ENCODE measurements at places on chromosomes 16 and 17.

DNA sequence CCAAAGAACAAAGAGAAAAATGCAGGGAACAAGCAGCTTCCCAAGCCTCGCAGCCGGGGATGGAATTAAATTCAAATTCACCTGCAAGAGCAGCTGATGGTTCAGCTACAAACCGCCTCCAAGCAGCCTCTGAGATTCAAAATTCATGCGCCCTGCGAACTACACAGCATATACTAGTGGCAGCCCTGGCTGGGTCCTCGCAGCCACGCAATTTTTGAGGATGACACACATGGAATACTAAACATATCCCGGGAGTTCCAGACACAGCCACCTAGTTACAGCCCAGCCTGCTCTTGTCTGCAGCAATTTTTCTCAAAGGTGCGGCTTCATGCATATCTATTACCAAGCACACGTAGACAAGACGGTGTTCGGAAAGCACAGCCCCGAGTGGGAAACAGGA, 35.9 kb upstream of the KIFC3 start:
- DNase-seq = no peak

- no peak for DNase-seq
Observed at GRCh38 chr16:8959921-8960787, 3.6 kb downstream of the USP7 start.

DNA sequence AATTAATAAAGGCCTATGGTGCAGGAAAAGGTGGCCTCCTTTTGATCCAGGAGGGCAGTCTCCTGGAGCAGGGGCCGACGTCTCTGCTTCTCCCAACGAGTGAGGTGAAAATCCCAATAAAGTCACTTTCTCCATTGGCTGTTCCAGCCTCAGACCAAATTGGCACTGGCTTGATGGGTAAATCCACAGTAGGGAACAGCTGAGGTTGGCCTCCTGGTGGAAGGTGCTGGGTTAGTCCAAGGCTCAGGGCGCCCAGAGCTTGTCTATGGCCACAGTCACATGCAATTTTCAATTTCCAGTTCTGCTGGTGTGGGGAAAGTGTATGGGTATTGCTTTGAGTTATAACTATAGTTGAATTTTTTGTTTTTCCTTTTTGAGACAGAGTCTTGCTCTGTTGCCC, 79.0 kb downstream of the NETO2 start:
- DNase-seq = no peak

DNA sequence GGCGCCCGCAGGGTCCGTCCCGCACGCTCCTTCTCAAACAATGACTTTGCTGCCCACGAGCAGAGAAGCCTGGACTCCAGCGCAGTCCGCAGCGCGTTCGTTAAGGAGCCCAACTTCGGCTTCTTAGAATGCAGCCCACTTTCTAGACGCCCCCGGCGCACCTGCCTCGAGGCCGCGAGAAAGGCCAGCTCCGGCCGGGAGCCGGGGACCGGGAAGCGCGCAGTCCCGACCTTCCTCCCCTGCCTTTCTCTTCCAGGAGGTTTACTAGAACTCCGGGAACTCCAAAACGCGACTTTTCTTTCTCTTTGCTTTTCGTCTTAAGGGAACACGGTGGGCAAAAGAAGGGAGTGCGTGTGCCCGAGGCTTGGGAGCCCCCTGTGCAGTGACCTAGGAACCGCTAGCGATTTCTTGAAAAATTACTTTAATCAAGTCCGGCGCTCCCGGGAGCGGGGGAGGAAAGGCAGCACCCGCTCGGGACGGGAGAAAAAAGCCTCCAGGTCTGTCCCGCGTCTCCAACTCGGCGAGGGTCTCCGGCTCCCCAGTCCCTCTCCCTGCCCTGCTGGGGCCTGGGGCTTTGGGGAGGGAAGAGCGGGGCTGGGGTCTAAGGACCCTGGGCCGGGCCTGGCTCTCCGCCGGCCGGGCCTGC, 2.6 kb downstream of the HNF1B start:
- DNase-seq = no peak

- no peak for DNase-seq
Observed at GRCh38 chr17:9213303-9213640, 192.0 kb downstream of the NTN1 start.

DNA sequence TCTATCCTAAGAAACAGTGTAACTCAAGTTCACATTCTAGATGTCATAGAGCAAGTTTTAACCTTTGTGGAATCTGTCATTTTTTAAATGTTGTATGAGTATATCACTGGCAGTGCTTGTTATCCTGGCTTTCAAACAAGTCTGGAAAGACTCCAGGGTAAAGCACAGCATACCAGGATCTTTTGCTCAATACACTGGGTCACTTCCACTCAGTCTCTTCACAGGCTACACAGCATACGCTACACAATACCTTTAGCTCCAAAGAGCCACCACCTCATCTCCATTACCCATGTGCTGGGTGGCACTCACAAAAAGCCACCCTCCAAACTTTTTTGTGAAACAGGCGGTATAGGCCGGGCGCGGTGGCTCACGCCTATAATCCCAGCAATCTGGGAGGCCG, 69.5 kb downstream of the PARN start:
- DNase-seq = no peak

GRCh38 chr16:75576384-75576811, 10.2 kb downstream of the GABARAPL2 start:
- DNase-seq = no peak

GRCh38 chr16:17759451-17760390, 289.0 kb upstream of the XYLT1 start:
- no peak for DNase-seq

DNA sequence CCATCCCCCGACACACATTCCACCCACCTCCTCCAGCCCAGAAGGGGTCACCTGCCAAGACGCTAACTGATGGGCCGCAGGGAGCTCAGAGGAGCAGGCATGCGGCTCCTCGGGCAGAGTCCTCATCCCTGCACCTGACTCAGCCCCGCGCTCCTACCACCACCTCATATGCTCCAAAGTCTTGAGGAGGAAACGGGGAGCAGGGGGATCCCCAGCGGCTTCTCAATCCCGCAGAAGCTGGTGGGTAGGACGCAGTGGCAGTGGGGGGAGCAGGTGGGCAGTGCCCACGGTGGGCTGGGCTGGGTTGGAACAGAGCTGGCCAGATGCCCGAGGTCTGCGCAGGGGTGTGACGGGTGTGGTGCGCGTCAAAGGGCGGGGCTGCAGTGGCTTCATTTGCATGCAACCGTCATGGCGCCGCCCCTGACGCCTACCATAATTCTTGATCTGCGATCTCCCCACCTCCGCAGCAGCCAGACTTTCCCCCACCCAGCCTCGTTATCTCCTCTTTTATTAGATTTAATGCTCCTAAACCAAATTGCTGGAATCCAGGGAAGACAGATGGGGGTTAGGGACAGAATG, 39.0 kb upstream of the EMP2 start:
- DNase-seq = peak; percentile 65

GRCh38 chr17:75561927-75562603, 25.5 kb upstream of the MYO15B start:
- DNase-seq = no peak

DNA sequence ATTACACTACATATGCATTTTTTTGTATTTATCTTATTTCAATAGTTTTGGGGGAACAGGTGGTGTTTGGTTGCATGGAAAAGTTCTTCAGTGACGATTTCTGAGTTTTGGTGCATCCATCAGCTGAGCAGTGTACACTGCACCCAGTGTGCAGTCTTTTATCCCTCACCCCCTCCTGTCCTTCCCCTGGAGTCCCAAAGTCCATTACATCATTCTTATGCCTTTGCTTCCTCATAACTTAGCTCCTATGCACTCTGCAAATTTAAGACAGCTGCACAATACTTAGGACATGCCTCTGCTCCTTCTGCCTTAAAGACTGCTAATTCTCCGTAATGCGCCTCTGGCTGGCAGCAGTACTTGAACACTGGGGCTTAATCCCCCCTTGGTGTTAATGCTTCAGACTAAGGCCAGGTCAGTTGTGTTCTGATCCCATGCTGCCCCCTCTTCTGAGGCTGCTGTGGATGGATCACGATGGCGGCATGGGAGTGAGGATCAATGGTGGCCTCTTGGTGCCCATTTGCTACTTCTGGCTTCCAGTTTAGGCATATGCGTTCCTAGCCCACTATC, 146.2 kb downstream of the PARN start:
- DNase-seq = no peak

DNA sequence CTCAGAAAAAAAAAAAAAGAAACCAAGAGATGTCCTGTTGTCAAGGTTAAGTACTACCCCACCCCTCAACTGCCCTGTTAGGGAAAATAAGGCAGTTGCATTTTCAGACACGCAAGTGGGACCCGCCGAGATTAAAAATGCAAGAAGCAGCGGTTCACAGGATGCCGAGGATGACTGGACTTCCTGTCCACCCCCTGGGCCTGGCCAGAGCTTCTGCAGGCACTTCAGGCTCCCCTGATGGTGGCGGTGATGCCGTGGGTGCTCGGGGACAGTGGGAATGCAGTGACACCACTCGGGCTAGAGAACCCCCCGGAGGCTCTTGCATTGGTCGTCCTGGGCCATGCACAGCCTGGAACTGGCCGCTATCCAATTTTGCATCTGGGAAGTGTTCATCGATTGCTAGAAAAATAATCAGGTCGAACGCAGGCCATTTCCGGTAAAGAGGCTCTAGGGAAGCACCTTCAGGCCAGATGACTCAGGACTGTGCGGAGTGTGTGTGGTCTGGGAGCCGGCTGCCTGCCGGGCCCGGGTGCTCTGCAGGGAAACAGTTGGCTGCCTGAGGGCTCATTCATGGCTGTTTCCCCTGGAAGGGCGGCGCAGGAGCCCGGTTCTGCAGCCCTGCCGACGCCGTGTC, 13.4 kb upstream of the CRISPLD2 start:
- DNase-seq = no peak

- DNase-seq = peak; percentile 37
Observed at GRCh38 chr17:74746922-74747321, 1.5 kb upstream of the NHERF1 start.

DNA sequence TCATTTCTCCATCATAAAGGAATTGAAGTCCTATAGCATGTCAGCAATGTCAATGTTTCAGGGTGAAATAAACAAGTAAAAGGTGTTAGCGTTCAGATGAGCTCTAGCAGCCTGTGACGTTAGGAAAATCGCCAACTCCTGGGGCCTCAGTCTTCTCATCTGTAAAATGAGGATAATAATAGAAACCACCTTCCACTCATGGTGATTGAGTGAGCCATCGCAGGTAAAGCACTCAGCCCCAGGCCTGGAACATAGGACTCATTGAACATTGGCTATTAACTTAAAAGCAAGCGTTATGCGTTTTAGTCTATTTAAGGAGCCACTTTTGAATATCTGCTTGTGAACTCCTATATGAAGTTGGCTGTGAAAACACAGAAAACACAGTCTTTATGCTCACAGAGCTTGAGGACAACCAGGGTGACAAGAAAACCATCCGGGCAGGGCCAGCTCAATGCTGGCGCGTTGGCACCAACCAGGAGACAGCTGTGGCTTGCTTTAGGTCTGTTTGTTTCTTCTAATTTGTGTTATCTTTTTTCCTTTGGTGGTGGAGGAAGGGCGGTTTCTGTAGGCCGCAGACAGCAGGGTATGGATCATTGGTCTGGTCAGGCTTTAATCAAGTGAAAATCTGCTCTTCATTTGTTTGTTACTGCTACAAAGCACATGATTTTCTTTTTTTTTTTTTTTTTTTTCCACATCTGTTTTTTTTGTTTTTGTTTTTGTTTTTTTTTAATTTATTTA, 35.7 kb upstream of the MED9 start:
- DNase-seq = peak; percentile 63

DNA sequence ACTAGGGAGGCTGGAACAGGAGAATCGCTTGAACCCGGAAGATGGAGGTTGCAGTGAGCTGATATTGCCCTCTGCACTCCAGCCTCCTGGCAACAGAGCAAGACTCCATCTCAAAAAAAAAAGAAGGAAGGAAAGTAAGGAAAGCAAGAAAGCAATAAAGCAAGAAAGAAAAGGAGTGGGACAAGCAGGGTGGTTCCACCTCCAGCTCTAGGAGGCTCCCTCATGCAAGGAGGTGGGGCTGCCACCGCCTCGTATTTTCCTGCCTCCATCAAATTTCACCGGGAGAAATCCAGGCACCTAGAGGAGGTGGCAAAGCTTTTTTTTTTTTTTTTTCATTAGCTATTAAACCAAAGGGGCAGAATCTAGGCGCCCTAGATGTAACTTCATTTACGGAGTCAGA, 1.0 kb downstream of the CYB561 start:
- no peak for DNase-seq

DNA sequence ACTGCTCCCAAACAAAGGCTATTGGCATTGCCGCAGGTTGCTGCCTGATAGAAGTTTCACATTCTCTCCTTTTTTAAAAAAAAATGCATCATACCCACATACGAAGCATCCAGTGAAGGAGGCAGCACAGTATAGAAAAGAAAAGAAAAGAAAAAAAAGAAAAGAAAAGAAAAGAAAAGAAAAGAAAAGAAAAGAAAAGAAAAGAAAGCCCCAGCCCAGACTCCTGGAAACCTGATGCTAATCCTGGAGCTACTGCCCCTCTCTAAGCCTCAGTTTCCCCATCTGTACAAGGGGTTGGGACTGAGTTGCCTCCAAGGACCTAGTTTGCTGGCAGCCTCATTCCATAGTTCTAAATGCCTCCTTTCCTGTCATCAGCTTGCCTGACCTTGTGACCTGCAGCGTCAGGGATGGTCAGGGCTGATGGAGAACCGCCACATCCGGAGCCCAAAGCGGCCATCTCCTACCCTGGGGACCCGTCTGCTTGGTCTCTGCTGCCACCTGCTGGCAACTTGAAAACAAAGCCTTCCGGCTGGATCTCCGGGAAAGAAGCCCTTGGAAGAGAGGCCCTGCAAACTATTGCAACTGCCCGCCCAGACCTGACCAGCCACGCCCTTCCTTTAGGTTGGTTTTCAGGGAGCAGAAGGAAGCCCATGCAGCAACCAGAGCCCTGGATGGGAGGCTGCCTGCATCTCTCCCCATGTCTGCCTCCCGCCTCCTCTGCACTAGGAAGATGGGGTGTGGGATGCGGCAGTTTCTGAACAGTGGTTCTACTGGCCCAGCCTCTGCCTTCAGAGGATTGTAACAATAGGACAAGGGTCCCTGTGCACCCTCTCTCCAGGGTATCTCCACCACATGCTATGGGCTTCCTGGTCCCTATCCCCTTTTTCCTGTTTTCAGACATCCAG, 13.0 kb downstream of the AIPL1 start:
- DNase-seq = peak; percentile 58

DNA sequence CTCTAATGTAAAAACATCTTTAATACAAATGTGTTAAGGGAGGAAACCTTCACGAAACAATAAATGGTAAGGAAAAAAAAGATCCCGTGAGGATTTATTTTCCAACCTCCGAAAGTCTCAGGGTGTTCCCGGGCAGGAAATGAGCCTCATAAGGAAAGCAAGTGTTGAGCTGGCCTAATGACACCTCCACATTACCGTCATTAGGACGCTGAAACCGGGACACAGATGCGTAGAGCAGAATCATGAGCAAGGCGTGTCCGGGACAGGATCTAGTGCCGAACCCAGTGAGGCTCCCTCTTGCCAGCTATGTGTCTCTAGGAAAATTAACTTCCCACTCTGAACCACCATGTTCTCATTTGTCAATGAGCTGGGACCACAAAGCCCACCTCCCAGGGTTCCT, 22.7 kb upstream of the CYTH1 start:
- DNase-seq = no peak

GRCh38 chr17:81153340-81153803, 11.9 kb upstream of the PVALEF start:
- no peak for DNase-seq

- DNase-seq = no peak
Observed at GRCh38 chr17:45246861-45247428, 14.9 kb downstream of the SPATA32 start.
